Stomach (tissue), 19 donors: ENCODE measurements at places on chromosomes 12 and 14.

GRCh38 chr12:47268501-47269454 is 189.0 kb upstream of the AMIGO2 start:
- no peak for DNase-seq

DNA sequence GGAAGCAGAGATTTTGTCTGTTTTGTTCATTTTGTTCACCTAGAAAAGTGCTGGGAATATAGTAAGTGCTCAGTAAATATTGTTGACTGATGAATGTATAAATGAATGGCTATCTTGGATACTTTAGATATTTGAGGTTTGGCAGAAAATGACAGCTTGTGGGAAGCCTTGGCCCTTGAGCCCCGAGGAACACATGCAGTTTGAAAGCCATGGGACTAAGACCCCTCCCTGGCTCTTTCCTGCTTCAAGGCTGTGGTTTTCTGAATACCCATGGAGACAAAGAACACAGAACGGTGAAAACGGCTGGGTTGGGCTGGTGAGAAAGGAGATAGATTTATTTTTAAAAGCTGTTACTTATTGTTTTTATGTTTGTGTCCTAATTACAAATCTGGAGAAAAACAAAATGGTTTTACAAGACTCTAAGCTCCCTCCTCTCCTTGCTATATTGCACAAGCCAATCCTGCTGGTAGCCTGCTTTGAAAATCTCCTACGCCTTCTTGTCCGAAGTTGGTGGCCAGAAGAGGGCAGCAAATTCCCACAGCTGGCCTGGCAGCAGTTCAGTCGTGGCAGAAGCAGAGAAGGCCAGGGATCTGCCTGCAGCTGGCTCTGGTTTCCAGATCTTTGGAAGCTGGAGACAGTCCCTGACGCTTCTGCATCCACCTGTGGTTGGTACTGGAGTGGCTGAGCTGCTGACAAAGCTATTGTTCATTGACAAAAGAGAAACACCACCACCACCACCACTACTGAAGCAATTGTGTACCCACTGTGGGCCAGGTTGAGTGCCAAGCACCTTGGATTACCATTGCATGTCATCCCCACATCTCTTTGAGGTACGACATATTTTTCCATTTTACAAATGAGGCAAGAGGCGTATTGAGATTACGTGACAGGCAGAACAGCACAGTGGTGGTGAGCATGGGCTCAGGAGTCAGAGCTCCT is 5.2 kb upstream of the KRT85 start:
- peak; percentile 95 for DNase-seq

- DNase-seq: no peak
Observed at GRCh38 chr12:89251342-89252271, 100.7 kb downstream of the DUSP6 start.

GRCh38 chr12:130192642-130193345 is 30.5 kb downstream of the FZD10 start:
- peak; percentile 14 for DNase-seq

DNA sequence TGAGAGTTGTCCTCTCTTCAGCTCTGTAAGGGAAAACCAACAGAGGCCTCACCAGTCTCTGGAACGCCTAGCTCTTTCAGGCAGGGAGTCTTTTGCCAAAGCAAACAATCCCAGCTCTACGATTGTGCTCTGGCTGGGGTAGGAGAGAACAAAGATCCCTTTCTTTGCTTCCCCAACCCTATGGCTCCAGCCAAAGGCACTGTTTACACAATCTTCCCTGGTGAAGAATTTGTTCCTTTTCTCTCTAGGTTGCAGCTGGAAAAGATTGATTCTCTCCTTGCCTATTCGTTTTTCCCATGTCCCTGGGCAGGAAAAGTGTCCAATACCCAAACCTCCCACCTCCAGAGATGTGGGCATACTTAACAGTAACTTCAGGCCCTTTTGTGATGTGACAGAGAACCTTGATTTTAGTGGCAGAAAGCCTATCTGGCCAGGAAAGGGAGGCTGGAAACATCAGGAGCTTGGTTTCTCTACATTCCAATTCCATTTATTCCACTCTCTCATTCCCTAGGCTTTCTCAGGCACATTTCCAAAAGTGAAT is 16.8 kb downstream of the ATP5MC2 start:
- peak; percentile 88 for DNase-seq
